Mammary epithelial cell (primary cell): ENCODE measurements at places on chromosomes 7 and 10. TPM values are rescaled to one million over a fixed set of nuclear protein-coding genes. Genes with fewer than 3 reads are reported as not detected.

The PRKAG2 gene
- 30.3 TPM for total RNA-seq

The HERC4 gene
- total RNA-seq: 88.7 TPM

The LLCFC1 gene
- not detected for total RNA-seq

The LRRC18 gene
- total RNA-seq: not detected in 2 replicates

The SLC26A4 gene
- total RNA-seq: 0.17 TPM

The TRIM73 gene
- 1.8 TPM for total RNA-seq

The PIP gene
- total RNA-seq: not detected

The LRRC72 gene
- total RNA-seq: not detected

The NUTM2B gene
- total RNA-seq: 0.47 and 0.51 TPM in 2 replicates

The SFRP4 gene
- total RNA-seq: not detected in 2 replicates

The EEPD1 gene
- total RNA-seq: 2.0 TPM

- no peak for DNase-seq
Measured at GRCh38 chr10:22662733-22663330, 51.5 kb downstream of the PIP4K2A start.

DNA sequence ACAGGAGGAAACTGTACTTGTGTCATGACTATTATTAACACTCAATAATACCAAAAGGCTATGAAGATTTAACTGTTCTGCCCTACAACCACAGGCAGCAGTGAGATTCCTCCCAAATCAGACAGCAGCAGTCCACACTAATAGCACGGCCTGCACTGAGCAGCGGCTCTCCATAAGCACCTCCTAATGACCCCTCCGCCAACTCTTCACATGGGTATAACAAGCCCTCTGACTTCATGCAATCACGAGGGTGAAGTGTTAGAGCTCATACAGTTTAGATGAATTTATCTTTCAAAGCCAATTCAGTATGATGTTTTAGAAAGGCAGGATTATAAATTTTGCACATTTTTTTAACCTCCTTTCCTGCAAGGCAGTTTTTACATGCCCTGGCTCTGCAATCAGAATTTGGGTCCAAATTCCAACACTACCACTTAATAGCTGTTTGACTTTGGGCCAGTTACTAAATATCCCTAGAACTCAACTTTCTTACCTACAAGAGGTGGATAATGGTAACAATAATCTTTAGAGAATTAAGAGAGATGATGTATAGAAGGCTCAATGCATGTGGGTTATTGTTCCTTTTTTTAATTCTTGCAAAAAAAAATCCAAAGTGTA is 617.1 kb downstream of the KCNMA1 start:
- no peak for DNase-seq

- DNase-seq: no peak
Measured at GRCh38 chr10:131391936-131392335, 80.4 kb upstream of the TCERG1L start.

- no peak for DNase-seq
Measured at GRCh38 chr7:28149291-28150101, 31.1 kb downstream of the JAZF1 start.

GRCh38 chr7:26618449-26618848 is 245.9 kb downstream of the SKAP2 start:
- DNase-seq: no peak

- no peak for DNase-seq
Measured at GRCh38 chr7:158103378-158103777, 484.2 kb downstream of the PTPRN2 start.

DNA sequence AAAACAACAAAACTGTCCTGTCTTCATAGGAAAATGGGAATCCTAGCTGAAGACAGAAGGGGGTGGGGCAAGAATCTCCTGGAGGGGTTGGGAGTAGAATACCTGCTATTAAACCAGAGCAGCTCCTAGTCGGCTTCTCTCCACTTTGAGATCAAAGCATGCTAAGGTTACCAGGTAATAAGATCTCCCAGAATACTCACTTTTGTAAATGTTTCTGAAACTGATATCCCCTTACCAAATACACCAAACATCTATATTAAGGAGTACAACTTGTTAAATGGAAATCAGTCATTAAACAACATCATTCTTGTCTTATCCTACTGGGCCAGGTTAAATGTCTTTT is 29.5 kb upstream of the DAGLB start:
- no peak for DNase-seq

DNA sequence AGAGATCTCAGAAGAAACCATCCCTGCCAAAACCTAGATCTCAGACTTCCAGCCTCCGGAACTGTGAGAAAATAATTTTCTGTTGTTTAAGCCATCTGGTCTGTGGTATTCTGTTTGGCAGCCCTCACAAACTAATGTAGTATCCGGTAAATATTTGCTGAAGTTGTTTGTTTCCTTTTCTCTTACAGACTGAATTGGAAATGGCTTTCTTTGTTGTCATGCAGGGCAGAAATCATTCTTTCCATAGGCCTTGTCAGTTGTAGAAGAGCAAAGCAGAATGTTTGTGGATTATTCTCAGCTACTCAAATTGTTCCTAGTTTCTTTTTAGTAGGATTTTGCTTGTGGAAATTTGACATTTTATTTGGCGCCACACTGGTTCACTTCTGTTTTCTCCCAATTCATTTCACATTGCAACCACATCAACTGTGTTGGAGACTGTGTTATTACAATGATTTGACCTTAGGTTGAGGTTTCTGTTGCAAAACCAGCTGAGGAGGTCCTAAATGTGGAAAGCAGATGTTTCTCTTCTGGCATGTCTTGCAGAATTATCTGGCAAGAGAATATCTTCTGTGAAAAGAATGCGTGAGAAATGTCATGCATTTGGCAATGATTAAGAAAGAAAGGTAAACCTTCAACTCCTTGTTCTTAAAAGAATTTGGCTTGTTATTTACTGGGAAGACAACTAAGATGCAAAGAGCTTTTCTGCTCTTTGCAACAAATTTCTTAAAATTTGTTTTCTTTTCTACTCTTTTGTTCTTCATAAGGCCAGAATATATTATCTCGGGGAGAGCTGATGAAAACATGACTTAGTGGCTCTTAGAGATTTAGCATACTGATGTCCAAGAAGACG is 25.8 kb downstream of the ACTA2 start:
- DNase-seq: no peak

DNA sequence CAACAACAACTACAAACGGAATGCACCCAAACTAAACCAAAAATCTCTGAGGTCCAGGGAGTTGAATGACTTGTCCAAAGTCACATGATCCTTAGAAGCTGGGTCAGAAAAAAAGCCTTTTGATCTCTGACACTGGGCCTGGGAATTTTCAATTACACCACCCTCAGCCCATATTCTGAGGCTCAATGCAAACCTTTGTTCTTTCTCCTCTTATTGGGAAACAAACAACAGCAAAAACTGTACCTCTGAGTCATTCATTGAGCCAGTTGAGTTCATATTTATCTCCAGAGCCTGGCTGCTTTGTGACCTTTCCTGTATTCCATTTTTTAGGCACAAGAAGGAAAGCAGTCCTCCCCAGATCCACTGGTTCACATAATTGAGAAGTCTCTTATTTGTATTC is 51.2 kb upstream of the SORCS1 start:
- no peak for DNase-seq

- DNase-seq: no peak
Measured at GRCh38 chr10:17766731-17767130, 14.7 kb downstream of the TMEM236 start.

DNA sequence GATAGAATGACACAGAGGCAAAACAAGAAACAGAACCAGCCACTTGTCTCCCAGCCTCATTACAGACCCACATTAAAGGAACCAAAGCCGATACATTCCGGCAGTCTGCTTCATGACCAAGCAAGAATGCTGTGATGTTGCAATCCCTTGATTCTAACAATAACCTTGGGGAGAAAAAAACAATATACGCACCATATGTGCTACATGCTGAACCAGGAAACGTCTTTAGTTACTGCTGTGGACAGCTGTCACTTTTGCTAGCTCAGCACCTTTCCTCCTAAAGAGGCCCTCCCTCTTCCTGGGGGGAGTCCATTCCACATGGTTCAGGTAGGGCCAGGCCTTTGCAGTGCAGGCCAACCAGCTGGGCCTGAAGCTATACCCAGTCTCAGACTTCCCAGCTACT is 79.1 kb downstream of the PRTFDC1 start:
- DNase-seq: peak; percentile 84

DNA sequence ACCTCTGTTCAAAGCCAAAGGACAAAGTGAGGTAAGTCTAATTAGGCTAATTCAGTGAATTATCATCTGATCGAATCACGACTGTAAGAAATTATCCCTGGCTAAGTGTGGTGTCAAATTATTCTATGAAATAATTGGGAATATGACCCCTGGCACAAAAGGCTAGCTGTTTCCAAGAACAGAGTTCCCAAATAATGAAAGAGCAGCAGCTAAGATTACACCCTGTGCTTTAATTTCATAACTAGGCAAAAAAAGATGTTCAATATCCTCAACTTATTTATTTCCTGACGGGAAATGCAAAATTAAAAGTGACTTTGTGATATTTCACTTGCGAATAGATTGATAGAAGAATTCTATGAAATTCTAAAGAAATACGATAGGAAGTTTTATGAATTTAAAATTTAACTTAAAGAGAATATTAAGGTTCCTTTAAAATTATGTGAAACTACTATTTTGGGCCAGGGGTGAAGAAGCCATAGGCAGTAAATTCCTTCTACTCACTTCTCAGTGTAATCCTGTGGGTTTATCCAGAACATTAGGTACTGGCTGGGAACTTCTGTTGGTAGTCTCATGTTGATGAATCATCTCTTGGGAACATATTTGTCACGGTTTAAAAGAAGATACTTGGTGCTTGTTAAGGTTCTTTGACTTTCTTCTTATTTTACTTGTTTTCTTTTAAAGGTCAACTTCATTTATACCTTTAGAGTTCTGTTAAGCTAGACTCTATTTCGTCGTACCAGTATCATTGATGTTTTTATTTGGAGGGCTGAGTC is 148.5 kb downstream of the POLR1F start:
- peak; percentile 84 for DNase-seq

DNA sequence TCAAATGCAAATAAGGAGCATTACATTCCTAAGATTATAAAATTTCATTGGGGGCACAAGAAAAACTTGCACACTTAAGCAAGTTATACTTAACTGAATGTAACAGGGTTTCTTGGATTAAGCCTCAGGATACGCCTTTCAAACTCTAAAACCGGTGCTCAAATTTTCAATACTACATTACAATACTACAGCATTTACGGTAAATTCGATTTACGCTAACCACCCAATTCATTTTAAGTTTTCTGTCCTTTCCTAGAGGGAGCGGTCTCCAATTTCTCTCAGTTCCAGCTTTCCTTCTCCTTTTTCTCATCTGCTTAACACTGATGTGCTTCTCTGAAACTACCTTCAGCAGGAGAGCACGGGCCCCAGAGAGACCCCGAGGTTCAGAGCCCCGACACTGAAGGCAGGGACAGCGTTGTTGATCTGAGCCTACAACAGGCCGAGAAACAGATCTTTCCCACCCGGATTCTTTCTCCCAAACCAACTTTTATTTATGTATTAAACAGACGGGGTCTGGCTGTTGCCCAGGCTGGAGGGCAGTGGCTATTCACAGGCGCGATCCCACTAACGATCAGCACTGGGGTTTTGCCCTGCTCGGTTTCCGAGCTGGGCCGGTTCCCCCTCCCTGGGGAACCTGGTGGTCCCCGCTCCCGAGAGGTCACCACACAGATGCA is 798 bp downstream of the ZNF425 start:
- peak; percentile 21 for DNase-seq

DNA sequence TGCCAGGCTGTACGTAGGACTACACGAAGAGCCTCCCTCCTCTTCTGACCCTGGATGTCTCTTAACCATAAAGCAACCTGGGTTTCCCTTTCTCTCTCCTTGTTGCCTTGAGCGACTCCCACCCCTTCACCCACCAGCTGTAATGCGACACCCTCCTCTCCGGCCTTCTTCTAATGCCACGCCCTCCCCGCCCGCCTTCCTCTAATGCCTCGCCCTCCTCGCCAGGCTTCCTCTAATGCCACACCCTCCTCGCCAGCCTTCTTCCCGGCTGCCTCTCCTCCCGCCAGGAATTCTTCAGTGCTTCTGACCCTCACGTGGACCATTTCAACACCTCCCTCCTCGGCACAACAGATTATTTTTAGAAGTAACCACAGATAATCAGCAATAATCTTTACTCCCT is 348.5 kb upstream of the SHH start:
- DNase-seq: no peak

GRCh38 chr7:30403477-30403876 is 75.1 kb downstream of the NOD1 start:
- peak; percentile 94 for DNase-seq

GRCh38 chr10:11246752-11247467 is 229.2 kb downstream of the CELF2 start:
- no peak for DNase-seq

DNA sequence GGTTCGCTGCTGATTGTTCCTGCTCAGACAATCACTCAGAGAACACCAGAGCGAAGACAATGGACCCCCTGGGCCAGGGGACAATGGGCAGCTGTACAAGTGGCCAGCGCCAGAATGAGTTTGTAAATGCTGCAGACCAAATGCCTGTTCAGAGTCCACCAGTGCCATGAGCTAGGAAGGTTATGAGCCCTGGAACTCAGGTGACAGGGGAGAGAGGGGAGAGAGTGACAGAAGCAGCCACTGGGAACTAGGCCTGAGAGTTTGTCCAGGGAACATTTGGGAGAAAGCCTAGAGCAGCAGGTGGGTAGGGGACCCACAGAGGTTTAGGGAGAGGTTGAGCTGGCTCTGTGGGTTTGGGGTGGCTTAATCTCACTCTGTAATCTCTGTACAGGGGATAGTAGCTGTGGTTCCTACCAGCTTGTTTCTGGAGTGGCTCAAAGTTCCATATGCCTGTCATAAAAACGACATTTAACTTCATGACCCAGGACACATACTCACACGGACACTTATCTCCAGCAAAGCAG is 60.4 kb downstream of the C10orf105 start:
- no peak for DNase-seq
